ENCODE measurements at places on chromosomes 3 and 15. TPM values are rescaled to one million over a fixed set of nuclear protein-coding genes. Genes with fewer than 3 reads are reported as not detected.

Gene POPDC2
- total RNA-seq, result 0.76 TPM

Gene NOX5
- total RNA-seq, result not detected

Gene LMAN1L
- total RNA-seq, result not detected

- DNase-seq, result no peak
These were observed 23.4 kb upstream of the FXR1 start for GRCh38 chr3:180888992-180889560.

Gene RTP3
- not detected for total RNA-seq

DNA sequence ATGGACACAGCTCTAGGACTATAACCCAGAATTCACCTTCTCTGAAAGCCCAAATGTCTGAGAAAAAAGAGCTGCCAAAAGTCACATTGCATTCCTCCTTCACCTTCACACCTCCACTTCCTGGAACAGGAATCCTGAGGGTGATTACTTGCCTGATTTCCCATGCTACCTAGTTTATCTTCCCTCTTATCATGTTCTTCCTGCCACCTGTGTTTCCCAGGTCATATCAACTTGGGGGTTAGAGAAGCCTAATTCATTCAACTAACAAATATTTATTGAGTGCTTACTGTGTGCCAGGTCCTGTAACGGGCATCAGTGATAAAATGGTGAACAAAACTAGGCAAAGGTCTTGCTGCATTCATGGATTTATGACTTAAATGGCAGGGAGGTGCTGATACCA lies 279.6 kb upstream of the WNT5A start:
- DNase-seq, result no peak

- DNase-seq, result no peak
These were observed 30.6 kb upstream of the PROK2 start for GRCh38 chr3:71815340-71816067.

DNA sequence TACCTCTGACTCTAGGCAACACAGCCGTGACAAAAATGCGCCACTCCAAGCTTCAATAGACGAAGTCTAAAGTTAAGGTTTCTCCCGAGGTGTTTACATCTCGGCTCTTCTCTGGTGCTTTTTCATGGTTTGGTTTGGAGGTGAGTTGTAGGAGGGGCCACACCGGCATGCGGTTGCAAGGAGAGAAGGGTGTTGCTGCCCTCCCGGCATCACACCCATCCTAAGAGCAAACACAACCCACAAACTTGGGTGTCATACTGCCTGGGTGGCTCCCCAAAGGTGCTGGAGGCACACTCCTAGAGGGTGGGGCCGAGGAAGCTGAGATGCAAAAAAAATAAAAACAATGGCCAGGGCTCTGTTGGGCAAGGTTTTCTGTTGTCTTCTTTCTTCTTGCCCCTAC lies 225.2 kb upstream of the ICE2 start:
- DNase-seq, result no peak

DNA sequence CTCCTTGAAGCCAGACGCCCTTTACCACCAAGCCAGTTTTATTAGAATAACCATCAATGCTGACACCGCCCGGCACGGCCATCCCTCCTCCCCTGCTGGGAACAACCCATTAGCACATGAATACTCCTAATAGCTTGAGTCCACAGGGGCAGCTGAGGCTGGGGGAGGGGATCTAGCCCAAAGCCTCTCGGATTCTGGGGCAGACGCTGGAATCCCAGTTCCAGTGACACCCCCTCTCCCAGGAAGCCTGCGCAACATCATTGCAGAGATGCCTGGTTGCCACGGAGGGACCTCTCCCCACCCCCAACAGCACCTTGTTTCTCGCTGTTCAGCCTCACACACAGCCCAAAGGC lies 1.2 kb upstream of the LINGO1 start:
- no peak for DNase-seq

Gene PROS1
- total RNA-seq, result 9.0 TPM

- DNase-seq, result peak; percentile 92
These were observed 1033.9 kb upstream of the NR2F2 start for GRCh38 chr15:95296643-95297042.

DNA sequence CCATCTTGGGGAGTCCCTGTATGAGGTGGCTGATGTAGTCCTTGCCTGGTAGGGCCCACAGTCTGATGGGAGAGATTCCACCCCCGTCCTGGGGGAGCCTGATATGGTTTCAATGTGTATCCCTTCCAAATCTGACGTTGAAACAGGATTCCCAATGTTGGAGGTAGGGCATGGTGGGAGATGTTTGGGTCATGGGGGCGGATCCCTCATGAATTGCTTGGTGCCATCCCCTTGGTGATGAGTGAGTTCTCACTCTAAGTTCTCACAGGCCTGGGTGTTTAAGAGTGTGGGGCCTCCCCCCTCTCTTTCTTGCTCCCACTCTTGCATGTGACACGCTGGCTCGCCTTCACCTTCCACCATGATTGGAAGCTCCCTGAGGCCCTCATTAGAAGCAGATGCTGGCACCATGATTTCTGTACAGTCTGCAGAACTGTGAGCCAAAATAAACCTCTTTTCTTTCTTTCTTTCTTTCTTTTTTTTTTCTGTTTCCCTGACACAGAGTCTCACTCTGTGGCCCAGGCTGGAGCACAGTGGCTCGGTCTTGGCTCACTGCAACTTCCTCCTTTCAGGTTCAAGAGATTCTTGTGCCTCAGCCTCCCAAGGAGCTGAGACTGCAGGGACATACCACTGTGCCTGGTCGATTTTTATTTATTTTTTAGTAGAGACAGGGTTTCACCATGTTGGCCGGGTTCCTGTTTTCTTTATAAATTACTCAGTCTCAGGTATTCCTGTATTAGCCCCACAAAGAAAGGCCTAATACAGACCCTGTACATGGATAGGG lies 28.6 kb downstream of the ITGA11 start:
- DNase-seq, result no peak

- no peak for DNase-seq
These were observed 11.5 kb upstream of the LMCD1 start for GRCh38 chr3:8490079-8490552.

DNA sequence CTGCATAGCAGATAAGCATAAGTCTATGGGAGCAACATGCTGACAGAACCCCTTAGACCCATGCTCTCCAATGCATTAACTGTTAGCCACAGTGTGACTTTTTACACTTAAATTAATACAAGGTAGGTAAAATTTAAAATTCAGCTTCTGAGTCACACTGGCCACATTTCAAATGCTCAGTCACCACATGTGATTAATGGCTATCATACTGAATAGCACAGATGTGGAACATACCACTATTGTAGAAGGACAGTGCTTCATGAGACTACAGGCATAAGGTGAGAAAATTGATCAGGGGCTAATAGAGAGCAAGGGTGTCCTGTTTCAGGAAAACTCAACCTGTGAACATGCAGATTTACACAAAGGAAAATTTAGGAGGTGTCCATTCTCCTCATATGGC lies 357.0 kb upstream of the SEMA6D start:
- DNase-seq, result no peak

Gene MDFIC2
- total RNA-seq, result not detected

DNA sequence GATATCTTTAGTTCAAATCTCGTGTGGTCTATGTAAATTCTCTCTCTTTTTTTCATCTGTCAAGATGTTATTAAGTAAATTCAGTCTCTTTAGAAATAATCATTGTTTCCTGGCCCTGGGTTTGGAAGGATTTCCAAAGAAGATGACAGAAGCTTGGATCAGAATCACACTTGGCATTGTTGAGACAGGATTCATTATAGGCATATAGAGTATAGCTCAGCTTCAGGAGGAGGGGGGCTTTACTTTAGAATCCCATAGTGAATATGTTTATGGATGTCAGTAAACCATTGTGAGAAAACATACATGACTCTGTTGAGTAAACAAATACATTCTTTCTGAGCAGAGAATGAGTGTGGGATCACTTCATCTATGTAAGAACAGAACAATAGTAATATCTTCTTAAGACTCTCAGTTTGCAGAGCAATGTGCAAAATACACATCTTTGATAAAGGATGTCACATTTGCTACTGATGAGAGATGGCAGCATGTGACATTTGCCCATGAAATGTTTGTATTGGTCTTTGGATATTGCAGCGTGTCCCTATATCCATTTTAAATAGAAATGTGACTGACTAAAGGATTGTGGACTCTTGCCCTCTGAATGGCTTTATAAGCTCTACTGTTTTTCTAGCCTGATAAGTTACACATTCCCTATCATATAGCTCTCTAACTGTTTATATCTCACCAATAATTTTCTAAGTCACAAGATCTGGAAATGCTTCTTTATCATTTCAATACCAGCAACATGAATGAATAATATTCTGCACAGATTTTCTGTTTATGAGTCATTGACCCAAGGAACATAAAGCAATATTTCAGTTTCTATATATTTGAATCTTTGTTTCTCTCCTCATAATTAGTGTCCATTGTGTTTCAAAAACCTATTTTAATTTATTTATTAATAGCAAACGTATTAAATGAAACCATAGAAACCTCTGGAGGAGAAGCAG lies 95.6 kb upstream of the THRB start:
- DNase-seq, result no peak

DNA sequence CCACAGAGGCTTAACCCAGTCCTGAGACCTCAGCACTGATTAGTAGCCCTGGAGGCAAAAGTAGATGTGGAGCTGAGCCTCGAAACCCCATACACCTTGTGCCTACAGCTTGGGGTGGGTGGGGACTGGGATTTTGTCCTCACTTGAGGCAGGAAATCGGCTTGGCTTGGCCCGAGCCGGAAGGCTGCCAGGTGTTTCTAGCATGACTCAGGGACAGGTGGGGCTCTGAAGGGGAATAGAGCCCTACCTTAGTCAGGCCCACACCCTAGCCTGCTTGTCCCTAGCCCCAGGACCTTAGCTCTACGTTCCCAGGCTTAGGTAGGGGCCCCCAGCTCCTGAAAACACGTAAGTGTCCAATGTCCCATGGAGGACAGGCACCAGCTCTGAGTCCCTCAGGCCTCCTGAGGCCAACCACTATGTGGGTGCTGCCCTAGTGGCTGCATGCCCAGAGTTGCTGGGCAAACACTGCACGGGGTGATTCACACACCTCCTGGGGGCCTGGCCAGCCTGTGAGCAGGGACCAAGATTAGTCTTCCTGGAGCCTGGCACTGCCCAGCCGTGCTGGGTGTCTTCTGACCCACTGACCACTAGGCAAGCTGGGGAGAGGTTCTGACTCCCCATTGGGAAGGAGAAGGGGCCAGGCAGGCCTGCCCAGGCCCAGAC lies 3.1 kb downstream of the MST1R start:
- DNase-seq, result no peak

- no peak for DNase-seq
These were observed 57.4 kb upstream of the PSMD6 start for GRCh38 chr3:64080616-64081234.

GRCh38 chr3:94162700-94163099 lies 99.8 kb downstream of the NSUN3 start:
- peak; percentile 2 for DNase-seq

Gene KBTBD12
- not detected for total RNA-seq

- DNase-seq, result no peak
These were observed 16.5 kb downstream of the PIF1 start for GRCh38 chr15:64808785-64809453.

GRCh38 chr3:28243424-28244106 lies 2.1 kb downstream of the CMC1 start:
- no peak for DNase-seq

DNA sequence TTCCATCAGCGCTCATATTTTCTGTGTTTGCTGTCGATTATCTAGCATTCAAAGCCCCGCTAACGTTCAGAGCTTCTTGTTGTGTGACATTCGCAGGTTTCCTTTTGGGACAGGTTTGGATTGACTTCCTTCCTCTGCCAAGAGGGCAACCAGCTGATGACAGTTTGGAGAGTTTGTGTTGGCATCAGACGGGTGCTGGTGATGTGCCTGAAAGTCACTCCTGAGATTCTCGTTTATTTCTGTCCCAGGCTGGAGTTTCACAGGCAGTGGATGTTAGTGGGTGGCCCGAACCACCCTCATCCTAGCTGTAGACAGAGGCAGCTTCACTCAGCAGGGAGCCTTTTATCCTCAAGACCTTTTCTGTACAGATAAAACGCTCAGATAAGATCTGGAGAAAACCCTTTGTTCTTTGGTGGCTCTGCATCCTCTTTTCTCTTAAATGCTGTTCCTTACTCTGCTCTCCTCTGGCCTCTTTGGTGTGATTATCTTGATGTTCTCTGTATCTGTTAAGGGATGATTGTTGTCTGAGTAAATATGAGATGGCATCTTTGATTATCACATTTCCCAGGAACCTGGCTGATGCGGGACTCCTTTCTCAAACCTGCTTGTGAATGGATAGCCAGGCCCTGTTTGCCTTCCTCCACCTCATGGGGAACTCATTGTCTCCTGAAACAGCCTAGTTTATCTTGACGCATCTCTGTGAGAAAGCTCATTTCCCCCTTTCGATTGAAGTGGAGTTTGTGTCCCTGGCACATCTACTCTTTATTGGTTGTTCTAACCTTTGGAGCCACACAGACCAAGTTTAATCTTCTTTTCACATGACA lies 35.9 kb downstream of the CGNL1 start:
- peak; percentile 58 for DNase-seq

DNA sequence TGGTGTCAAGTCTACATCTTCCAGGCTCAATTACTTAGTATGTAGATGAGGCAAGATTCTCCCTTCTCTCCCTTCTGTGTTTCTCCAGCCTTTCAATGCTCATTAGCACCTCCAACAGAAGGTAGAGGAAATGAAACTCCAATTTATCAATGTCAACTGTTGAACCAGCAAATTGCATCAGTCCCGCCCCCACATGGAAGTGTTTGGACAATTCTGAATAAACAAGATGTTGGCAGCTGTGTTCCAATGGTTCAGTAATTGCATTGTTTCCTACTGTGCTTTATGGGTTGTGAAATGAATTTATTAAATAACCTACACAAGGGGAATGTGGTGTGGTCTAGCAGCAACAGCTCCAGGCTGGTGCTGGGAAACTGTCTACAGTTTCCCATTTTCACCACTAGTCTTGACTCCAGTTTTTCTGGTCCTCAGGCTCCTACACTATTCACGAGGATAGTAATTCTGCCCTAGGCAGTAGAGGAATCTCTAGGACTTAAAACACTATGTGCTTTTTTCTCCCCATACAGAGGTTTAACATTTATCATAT lies 91.9 kb downstream of the MB21D2 start:
- peak; percentile 77 for DNase-seq

Gene PARP15
- 0.39 TPM for total RNA-seq

All from dermis microvascular lymphatic vessel endothelial cell (primary cell).